ENCODE measurements at places on chromosomes 4 and X. TPM values are rescaled to one million over a fixed set of nuclear protein-coding genes. Genes with fewer than 3 reads are reported as not detected.

- DNase-seq: no peak
These were observed 107.2 kb downstream of the GASK1B start for GRCh38 chr4:158065603-158066002.

GRCh38 chr4:61648264-61648663 is 448.1 kb downstream of the ADGRL3 start:
- no peak for DNase-seq

DNA sequence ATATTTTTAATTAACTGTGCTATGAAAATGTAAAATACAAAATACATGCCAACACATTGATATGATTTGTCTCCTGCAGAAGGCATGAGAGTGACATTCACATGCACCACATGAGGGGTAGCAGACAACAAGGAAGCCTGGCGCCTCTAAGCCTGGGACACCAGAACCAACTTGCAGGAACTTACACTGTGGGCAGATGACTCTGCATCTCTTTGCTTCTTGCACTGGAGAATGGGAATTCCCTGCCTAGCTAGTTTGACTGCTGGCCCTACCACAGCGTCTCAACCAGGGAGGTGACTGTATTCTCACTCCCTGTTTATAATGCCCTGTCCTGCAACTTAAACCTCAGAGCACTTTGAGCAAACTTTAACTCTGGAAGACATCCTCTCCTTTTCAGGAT is 40.5 kb downstream of the PAGE2 start:
- no peak for DNase-seq

DNA sequence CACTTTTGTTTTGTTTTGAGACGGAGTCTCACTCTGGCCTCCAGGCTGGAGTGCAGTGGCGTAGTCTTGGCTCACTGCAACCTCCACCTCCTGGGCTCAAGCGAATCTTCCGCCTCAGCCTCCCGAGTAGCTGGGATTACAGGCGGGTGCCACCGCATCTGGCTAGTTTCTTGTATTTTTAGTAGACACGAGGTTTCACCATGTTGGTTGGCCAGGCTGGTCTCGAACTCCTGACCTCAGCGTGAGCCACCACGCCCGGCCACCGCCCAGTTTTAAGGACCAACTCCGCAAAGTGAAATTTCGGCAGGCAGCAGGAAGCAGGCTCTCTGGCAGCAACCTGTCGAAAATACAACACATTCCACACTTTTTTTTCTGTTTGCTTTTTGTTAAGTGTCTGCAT is 13.4 kb downstream of the DHRSX start:
- DNase-seq: no peak

The TEX11 gene
- not detected for total RNA-seq

GRCh38 chrX:107454302-107454701 is 4.8 kb downstream of the FRMPD3 start:
- no peak for DNase-seq

DNA sequence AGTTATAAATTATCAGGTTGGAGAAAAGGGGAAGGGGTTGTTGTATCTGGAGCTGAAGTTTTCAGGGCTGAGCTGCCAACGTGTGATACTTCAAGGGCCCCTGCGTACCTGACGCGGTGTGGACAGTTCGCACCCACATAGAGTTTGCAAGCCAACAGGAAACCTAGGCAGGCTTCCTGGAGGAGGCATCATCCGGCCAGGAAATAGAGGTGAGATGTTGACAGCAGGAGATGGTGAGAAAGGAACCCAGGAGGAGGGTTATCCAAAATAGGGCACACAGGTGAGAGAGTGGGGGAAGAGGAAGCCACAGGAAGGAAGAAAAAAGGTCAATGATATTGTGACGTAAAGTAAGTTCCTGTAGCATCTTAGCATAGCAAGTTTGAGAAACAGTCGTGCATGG is 127.2 kb downstream of the DHRSX start:
- DNase-seq: peak; percentile 22

DNA sequence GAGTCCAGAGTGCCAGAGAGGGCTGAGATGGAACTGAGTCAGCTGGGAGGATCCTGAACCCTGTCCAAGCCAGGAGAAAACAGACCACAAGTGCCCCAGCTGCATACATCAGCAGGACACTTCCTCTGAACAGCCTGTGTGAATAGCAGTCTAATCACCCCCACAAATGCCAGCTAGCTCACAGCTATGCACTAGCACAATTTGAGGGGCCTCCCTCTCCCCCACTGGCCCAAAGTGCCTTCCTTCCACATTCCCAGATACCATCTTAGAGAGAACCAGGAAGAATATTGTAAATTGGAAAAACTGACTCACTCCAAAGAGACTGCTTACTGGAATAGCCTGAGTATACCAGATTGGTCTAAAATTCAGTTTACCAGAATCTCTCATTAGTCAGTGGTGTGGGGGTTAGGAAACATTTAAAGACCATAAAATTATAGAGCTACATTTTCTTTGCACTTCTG is 292.6 kb upstream of the KLF3 start:
- DNase-seq: no peak

The GPR173 gene
- not detected for total RNA-seq

The TASL gene
- not detected for total RNA-seq

DNA sequence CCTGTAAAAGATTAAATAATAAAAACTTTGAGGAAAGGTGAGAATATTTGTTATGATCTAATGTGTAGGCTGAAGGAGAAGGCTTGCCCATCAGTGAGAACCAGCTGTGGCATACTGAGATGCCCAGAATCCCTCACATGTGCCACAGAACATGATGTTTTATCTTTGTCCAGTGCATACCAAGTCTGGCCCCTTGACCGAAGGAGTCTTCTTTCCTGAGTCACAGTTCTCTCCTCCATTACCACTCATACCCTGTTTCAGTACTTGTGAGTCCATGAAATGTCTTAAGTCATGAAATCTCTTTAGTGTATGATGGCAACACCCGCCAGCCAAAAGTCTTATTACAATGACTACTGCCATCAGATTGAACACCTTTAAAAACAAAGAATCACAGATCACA is 42.7 kb downstream of the PPARGC1A start:
- no peak for DNase-seq

DNA sequence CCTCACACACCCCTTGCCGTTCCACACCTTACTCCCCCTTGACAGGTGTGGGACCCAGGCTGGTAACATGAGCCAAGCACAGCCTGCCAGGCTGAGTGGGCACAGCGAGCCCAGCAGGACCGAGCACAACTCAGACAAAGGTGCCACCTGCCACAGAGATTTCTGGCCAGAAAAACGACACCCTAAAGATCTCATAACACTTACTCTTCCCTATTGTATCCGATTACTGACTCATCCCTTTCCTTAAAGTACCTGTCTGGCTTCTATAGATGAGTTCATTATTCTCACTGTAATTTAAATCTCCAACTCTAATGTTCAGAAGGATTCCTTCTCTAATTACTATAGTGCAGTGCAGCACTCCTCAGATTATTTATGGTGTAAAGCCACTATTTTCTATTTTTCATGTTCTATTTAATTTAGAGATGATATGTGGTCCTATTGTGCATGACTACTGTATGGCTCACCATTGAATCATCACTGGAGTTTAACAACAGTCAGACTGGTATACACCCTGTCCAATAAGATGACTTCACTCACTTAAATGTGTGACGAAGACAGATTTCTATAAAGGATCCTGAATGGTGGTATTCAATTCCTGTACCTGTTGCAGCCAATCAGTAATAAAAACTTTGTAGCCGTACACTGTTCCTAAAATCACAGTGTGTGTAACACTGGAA is 7.6 kb upstream of the SYTL5 start:
- DNase-seq: no peak

The UGT2A1 gene
- total RNA-seq: not detected

The CSAG2 gene
- not detected for total RNA-seq

GRCh38 chrX:72346302-72346949 is 40.7 kb upstream of the CITED1 start:
- no peak for DNase-seq

The S100G gene
- not detected for total RNA-seq

- no peak for DNase-seq
These were observed 36.6 kb upstream of the PTPN13 start for GRCh38 chr4:86557526-86557925.

DNA sequence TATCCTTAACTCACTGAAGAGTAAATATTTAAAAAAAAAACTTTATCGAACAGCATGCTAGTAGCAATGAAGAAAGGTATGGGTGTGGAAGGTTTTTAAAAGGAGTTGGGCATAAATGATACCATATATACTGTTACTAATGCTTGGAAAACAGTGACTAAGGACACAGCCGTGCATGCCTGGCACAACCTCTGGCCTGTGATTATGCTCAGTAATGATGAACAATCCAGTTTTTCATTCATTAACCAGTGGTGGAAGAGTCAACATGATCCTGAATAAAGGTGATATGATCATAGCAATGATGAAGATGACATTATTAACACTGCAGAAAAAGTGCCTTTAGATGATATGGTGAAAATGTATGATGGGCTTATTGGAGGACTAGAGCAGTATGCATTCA is 43.9 kb upstream of the GPR50 start:
- no peak for DNase-seq

GRCh38 chrX:111869639-111870034 is 6.3 kb upstream of the TRPC5OS start:
- peak; percentile 83 for DNase-seq

DNA sequence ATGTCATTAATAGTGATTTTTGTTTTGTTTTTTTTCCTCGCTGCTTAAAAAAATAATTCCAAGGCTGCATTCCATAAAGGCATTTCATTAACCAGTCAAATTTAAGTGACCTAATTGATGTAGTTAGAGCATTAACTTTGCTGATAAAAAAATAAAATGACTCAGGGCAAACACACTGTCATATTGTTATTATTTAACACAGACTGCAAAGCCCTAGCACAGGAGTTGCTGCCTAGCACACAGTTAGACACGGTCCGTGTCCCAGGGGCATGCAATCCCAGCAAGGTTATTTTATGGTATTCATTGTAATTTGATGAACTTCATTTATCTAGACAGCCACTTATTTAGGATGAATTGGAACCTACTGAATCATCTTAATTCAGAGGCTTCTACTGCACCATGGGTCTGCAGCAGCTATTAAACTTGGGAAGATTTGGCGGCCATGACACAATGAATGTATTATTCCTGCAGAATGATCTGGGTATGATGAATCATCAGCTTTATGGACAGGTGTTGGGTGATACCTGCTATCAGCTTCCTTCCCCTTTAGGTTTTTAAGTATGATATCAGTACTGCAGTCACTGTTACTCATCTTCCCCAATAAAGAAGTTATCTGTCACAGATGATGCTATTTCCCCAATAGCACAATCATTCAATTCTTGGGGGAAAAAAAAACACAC is 182.7 kb downstream of the PPARGC1A start:
- DNase-seq: no peak

The XAGE1A gene
- not detected for total RNA-seq

DNA sequence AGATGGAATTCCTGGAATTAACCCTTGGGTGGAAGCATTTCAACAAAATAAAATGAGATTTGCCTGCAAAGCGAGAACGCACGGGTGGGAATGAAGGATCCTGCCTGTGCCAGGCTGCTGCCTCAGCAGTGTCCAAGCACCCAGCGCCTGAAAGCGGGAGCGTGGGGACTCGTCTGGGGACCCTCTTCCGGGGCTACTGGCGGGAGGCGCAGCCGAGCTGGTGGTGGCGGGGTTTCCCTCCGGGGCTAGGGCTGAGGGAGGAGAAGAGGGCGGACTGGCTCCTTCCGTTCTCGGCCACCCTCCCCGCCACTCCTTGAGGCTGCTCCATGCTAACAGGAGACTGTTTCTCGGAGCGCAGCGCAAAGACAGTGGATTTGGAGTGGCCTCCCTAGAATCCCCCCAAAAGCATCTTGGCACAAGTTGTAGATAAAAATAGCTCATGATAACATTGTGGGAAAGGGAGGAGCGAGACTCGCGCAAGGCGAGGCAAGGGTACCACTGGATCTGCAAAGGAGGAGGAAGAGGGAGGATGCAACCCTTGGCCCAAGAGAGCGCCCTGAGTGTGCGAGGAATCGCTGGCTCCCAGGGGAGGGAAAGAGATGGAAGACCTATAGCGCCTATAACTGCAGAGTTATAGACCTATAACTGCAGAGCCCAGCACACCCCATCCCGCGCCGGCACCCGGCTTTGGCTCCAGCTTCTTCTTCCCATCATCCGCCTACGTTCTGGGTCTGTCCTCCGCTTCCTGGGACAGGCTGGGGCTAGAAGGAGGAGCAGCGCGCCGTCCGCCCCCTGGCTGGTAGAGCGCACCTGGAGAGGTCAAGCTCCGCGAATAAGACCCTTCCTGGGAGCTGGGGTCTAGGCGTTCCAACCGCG is 1.3 kb downstream of the HS3ST1 start:
- DNase-seq: no peak

GRCh38 chrX:100874325-100874724 is at the start of gene NOX1:
TSS of gene NOX1 (minus strand) at chrX:100874359. CDS start at chrX:100874139, 220 bp downstream.
- no peak for DNase-seq

The AFP gene
- total RNA-seq: not detected

The CYBB gene
- 0.58 TPM for total RNA-seq

The TMSB15A gene
- not detected for total RNA-seq

- DNase-seq: peak; percentile 43
These were observed 450 bp downstream of the ACSL1 start for GRCh38 chr4:184825141-184825895.

The NDP gene
- total RNA-seq: not detected

DNA sequence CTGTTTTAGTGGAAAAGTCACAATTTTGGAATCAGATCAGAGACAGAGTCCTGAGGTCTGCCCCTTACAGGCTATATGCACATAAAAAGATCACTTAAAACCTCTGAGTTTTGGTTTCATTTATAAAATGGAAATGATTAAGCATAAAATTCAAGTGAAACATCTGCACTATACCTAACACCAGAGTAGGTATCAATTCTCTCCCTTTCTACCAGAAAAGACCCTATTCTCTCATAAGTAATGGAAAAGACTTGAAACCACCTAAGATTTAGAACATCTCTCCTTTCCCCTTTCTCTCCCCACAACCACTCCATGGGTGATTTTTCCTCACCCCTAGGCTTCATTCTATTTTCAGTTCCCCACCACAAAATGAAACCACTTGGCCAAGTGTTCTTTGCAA is 907 bp downstream of the LHFPL1 start:
- no peak for DNase-seq

DNA sequence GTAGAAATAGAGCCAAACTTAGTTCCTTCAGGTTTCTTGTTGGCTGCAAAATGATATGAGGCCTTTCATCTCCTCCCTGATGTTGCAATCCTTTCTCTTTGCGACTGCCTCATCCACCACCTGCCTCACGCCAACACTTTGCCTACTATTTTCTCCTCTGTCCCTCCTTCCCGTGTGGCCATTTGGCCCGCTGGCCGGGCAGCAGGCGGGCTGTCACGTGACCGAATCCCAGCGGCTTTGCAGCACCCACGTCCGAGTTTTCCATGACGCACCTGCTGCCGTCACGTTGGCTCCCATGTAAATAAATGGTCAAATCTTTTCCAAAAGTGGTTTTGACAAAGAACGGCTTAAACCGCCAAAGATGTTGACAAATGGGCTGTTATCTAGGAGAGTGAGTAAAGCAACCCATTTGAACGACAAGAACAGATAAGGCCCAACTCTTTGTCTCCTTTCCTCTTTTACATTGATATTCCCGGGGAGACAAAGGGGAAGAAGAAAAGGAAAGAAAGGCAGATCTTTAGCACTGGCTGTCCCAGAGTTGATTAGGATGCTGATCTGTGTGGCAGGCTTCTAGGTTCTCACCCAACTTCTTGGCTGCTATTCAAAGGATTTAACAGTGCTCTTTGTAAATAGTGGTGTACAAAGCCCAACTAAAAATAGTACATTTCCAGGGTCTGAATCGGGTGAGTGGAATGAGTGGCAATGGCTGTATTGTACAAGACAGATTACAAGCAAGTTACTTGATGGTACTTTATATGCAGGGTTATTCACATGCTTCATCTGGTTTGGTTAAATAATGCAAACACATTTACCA is 174.2 kb upstream of the JADE1 start:
- peak; percentile 93 for DNase-seq

GRCh38 chr4:17385403-17385802 is 126.5 kb downstream of the QDPR start:
- DNase-seq: peak; percentile 56

The DUSP21 gene
- not detected for total RNA-seq
